ENCODE measurements at places on chromosomes 6 and 20.

GRCh38 chr6:63859528-63859927, 223.9 kb downstream of the PHF3 start:
- DNase-seq, result no peak

- DNase-seq, result no peak
Observed at GRCh38 chr6:143135325-143135724, 74.6 kb downstream of the AIG1 start.

GRCh38 chr6:87908978-87909811, 138.4 kb upstream of the SPACA1 start:
- no peak for DNase-seq

DNA sequence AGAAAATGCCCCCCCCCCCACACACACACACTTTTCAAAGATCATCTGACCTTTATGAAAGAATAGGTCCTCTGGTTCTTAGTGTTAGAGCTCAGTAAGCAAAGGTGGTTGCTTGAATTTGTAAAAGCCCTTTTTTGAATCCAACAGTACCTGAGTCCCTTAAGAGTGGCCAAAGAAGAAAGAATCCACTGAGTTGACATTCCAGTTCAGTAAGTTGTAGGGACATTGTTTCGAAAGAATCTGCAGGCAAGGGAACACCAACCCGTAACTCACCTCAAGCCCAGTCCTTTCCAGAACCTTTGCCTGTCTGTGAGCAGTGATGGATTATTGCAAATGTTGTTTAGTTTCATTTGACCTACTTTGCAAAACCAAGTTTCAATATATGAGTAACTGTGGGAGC, 64.2 kb upstream of the MAP3K4 start:
- no peak for DNase-seq

GRCh38 chr20:5887386-5887785, 62.9 kb downstream of the TRMT6 start:
- no peak for DNase-seq

GRCh38 chr6:140181876-140182275, 807.4 kb upstream of the CITED2 start:
- no peak for DNase-seq

Measured in ascending aorta (tissue), 2 donors.